ENCODE measurements at places on chromosomes 7 and 10. TPM values are rescaled to one million over a fixed set of nuclear protein-coding genes. Genes with fewer than 3 reads are reported as not detected.

Gene FAM131B
- total RNA-seq, result 2.3 TPM

Gene CXCL12
- total RNA-seq, result not detected

Gene INA
- not detected for total RNA-seq

Gene CFAP46
- total RNA-seq, result 0.35 TPM

GRCh38 chr7:156780724-156781455 lies 112.1 kb downstream of the LMBR1 start:
- no peaks in the 10 kb centered on the region for H3K36me3 ChIP-seq
- no peaks in the 10 kb centered on the region for H3K4me1 ChIP-seq
- no peak overlapping the region for H3K27ac ChIP-seq
- no peaks in the 10 kb centered on the region for H3K27me3 ChIP-seq

DNA sequence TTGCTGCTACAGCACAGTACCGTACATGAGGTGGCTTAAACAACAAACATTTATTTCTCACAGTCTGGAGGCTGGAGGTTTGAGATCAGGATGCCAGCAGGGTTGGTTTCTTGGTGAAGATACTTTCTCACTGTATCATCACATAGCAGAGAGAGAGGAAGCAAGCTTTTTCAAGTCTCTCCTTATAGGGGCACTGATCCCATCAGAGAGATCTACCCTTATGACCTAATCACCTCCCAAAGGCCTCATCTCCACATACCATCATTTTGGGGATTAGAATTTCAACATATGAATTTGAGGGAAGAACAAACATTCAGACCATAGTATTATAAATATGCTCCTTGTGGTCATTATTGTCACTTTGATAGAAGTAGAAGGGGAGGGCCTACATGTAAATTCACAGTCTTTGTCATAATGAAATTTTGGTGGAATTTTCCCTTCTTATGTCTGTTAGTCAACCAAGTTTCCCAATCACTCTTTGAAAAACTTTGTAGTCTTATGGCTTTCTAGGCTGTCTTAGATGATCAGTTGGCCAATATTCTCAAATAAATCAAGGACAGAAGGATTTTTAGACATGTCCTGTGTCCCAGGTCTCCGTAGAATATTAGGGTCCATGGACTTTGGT lies 606.2 kb downstream of the LRMDA start:
- no peak overlapping the region for H3K27ac ChIP-seq
- no peaks in the 10 kb centered on the region for H3K4me1 ChIP-seq
- no peaks in the 10 kb centered on the region for H3K36me3 ChIP-seq
- DNase-seq, result no peak
- no peaks in the 10 kb centered on the region for H3K27me3 ChIP-seq

GRCh38 chr7:155484483-155485399 lies 26.8 kb downstream of the EN2 start:
- DNase-seq, result no peak
- H3K36me3 ChIP-seq, result no peaks in the 10 kb centered on the region
- H3K27ac ChIP-seq, result no peak overlapping the region
- H3K27me3 ChIP-seq, result no peaks in the 10 kb centered on the region
- no peaks in the 10 kb centered on the region for H3K4me1 ChIP-seq

DNA sequence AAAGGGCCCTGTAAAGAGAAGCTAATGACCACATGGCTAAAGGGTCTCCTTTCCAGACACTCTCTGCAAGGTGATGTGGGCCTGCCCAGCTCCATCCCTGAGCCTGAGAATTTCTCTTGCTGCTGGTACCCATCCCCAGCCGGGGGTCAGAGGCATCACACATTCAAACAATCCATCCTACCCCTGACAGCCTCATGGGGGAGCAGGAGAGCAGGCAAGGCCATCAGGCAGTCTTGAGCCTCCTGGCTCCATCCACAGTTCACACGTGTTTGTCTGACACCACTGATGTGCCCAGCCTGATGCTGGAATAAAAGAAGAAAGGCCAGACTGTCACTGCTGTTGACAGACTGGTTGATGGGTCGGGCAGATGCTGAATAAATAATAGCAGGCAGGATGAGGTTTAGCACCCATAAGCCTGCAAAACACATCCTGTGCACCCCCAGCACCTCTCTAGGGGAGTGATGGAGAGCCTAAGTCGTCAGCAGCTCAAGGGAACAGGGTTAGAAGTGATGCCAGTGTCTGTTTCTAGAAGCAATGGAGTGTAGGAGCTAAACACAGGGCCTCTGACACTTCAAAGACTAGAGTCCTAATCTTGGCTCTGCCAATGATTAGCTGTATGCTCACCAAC lies 43.5 kb downstream of the TLL2 start:
- H3K4me3 ChIP-seq, result no peak overlapping the region
- H3K4me1 ChIP-seq, result no peaks in the 10 kb centered on the region
- no peaks in the 10 kb centered on the region for H3K36me3 ChIP-seq

- H3K27me3 ChIP-seq, result no peaks in the 10 kb centered on the region
- DNase-seq, result no peak
- H3K27ac ChIP-seq, result no peak overlapping the region
- no peaks in the 10 kb centered on the region for H3K36me3 ChIP-seq
Measured at GRCh38 chr10:78563314-78563713, 505.5 kb upstream of the ZMIZ1 start.

GRCh38 chr10:10432296-10433035 lies 585.2 kb upstream of the CELF2 start:
- no peak overlapping the region for H3K4me3 ChIP-seq
- H3K36me3 ChIP-seq, result no peaks in the 10 kb centered on the region
- H3K4me1 ChIP-seq, result no peaks in the 10 kb centered on the region
- H3K27ac ChIP-seq, result no peak overlapping the region
- no peaks in the 10 kb centered on the region for H3K27me3 ChIP-seq

DNA sequence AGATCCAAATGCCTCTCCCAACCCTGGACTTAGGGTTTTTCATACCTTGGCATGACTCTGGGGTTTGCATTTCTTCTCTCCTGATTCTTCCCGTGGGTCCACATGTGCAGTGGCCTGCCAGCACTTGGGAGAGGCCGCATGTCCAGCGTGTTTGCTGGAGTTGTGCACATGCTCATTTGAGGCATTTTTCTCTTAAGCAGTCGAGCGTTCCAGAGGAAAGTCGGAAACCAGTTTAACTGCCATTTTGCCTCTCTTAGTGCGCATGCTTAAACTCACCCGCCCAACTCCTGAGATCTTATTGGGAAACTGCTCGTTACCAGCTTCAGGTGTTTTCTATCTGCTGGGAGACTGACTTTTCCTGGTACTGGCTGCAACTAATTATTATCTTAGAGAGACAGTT lies 888.4 kb upstream of the PHF14 start:
- H3K36me3 ChIP-seq, result no peaks in the 10 kb centered on the region
- no peak overlapping the region for H3K27ac ChIP-seq
- H3K4me3 ChIP-seq, result no peak overlapping the region
- H3K4me1 ChIP-seq, result no peaks in the 10 kb centered on the region

DNA sequence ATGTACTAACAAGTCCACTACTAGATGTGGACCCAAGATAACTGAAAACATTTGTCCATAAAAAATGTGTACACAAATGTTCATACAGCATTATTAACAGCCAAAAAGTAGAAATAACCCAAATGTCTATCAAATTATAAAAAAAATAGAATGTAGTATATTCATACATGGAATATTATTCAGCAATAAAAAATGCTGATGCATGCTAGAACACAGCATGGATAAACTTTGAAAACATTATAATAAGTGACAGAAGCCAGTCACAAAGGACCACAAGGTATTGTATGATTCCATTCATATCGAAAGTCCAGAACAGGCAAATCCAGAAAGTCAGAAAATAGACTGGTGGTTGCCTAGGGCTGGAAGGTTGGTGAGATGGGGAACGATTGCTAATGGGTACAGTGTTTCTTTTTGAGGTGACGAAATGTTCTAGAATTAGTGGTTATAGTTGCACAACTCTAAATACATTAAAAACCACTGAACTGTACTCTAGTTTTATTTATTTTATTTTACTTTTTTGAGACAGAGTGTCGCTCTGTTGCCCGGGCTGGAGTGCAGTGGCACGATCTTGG lies 43.3 kb upstream of the ANLN start:
- peaks cover 2% of the 10 kb centered on the region for H3K27me3 ChIP-seq
- H3K27ac ChIP-seq, result no peak overlapping the region
- DNase-seq, result no peak
- H3K4me1 ChIP-seq, result no peaks in the 10 kb centered on the region

DNA sequence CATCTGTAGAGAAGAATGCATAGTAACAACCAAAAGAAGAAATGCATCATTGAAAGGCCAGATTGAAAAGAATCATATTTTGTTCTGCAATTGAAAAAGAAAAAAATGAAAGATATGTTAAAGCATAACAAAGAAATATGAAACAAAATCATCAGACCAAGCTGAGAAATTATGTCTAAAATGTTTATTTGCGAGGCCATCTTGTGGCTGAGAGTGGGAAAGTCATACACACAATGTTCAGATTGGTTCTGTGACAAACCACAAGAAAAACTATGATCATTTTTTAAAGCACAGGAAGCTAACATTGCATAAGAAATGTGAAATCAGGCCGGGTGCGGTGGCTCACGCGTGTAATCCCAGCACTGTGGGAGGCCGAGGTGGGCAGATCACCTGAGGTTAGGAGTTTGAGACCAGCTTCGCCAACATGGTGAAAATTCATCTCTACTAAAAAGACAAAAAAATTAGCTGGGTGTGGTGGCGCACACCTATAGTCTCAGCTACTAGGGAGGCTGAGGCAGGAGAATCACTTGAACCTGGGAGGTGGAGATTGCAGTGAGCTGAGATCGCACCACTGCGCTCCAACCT lies 36.6 kb downstream of the ABCB5 start:
- H3K27me3 ChIP-seq, result no peaks in the 10 kb centered on the region
- DNase-seq, result no peak
- H3K27ac ChIP-seq, result no peak overlapping the region
- H3K4me1 ChIP-seq, result no peaks in the 10 kb centered on the region
- H3K4me3 ChIP-seq, result no peak overlapping the region

DNA sequence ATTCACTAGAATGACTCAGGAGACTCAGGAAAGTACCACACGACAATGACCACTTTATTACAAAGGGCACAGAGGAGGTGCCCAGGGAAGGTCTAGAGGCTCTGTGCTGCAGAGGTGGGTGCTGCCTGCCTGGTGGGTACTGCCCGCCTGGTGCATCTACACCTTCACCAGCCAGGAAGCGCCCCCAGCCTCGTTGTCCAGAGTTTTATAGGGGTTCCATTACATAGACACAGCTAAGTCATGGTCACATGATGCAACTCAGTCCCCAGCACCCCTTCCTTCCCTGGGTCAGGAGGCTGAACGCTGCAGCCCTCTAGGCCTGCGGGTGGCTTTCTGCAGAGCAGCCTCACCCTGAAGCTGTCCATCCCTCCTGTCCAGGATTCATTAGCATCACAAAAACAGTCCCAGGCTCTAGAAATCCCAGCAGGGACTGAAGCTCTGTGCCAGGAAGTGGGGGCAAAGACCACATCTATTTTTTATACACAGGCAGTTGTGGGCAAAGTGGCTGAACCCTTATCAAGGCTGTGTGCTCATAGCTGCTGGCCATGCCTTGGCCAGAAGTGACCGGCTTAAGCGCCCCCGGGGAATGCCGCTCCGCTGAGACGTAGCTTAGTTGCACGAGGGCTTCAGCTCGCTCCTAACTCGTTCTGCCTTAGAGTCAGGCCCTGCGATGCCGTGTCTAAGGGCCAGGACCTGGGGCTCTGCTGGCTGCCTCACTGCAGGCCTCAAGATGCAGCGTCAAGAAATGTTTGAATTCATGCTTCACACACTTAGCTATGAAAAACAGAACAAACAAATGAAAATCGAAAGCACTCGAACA lies 219.0 kb downstream of the GLRX3 start:
- no peak overlapping the region for H3K4me3 ChIP-seq
- H3K27me3 ChIP-seq, result no peaks in the 10 kb centered on the region
- no peaks in the 10 kb centered on the region for H3K36me3 ChIP-seq
- DNase-seq, result no peak

DNA sequence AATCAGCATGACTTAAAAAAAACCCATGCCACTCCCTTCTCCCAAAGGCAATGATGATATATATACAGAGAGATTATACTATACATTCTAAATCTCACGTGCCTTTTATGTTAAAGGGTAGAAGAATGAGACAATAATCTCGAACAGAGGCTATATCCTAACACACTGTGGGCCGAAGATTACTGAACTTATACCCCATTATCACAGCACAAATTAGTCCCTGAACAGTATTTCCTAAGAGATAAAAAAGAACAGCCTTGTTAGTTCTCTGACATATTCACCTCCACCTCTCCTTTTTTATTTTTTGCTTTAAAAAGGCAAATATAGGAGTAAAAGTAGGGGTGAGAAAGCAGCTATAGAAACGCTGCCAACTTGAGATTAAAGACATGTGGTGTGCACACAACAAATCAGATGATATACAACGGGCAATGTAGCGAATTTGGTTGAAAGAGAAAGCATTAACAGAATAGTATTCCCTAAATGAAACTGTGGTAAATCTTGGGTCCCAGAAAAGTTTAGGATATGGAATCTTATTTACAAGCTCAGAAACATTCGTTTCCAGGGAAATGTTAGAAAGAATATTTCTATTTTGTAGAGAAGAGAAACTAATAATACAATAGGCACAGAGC lies 69.5 kb downstream of the JMJD1C start:
- no peak for DNase-seq
- no peak overlapping the region for H3K27ac ChIP-seq
- H3K4me1 ChIP-seq, result peaks cover 2% of the 10 kb centered on the region
- H3K36me3 ChIP-seq, result no peaks in the 10 kb centered on the region

DNA sequence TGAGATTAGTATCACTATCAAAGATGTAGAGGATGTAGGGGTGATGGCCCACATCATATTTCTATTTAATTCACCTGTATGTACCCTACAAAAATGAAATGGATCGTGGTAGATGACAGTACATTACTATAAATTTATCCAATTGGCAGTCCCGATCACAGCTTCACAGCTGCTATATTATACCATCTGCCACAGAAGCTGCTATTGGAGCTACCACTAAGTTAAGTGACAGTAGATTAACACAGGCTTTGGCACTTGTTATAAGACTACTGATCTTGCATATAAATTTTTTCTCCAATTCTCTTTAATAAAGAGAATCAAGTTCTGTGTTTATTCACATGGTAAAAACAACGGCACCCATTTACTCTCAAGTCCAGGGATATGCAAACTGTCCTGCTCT lies 24.9 kb upstream of the MAGI2 start:
- no peaks in the 10 kb centered on the region for H3K4me1 ChIP-seq
- H3K27me3 ChIP-seq, result no peaks in the 10 kb centered on the region
- no peaks in the 10 kb centered on the region for H3K36me3 ChIP-seq
- H3K27ac ChIP-seq, result no peak overlapping the region
- no peak overlapping the region for H3K4me3 ChIP-seq

GRCh38 chr10:72682638-72683037 lies 9.3 kb upstream of the MCU start:
- no peaks in the 10 kb centered on the region for H3K36me3 ChIP-seq
- no peak for DNase-seq
- H3K4me3 ChIP-seq, result no peak overlapping the region
- no peaks in the 10 kb centered on the region for H3K4me1 ChIP-seq

- DNase-seq, result no peak
- H3K27me3 ChIP-seq, result no peaks in the 10 kb centered on the region
- no peaks in the 10 kb centered on the region for H3K36me3 ChIP-seq
- H3K4me3 ChIP-seq, result no peak overlapping the region
Measured at GRCh38 chr7:135285547-135286233, 52.1 kb downstream of the STRA8 start.

- no peaks in the 10 kb centered on the region for H3K27me3 ChIP-seq
- peaks cover 13% of the 10 kb centered on the region for H3K4me1 ChIP-seq
- H3K4me3 ChIP-seq, result no peak overlapping the region
- H3K36me3 ChIP-seq, result no peaks in the 10 kb centered on the region
Measured at GRCh38 chr7:55369427-55370400, 4.6 kb downstream of the LANCL2 start.

Data from natural killer cell (primary cell).